Anterior cingulate cortex (tissue), 58 donors: ENCODE measurements at places on chromosomes 7 and 10.

- DNase-seq: no peak
Measured at GRCh38 chr10:63718006-63718405, 196.8 kb downstream of the REEP3 start.

- DNase-seq: no peak
Measured at GRCh38 chr7:123190109-123190831, 9.5 kb downstream of the SLC13A1 start.

GRCh38 chr7:142030294-142030693, 34.6 kb downstream of the MGAM start:
- DNase-seq: no peak

GRCh38 chr10:32210306-32211045, 136.5 kb downstream of the EPC1 start:
- no peak for DNase-seq

- no peak for DNase-seq
Measured at GRCh38 chr10:69976795-69977546, 75.7 kb upstream of the MACROH2A2 start.

- no peak for DNase-seq
Measured at GRCh38 chr7:75604408-75604807, 112.3 kb downstream of the SPDYE5 start.
